ENCODE measurements at places on chromosomes 4 and X. TPM values are rescaled to one million over a fixed set of nuclear protein-coding genes. Genes with fewer than 3 reads are reported as not detected.

GRCh38 chrX:49247916-49248811 lies 12.9 kb downstream of the CCDC22 start:
- DNase-seq: no peak

- DNase-seq: peak; percentile 82
Measured at GRCh38 chr4:154471526-154472331, 19.9 kb downstream of the DCHS2 start.

GRCh38 chr4:77821775-77822174 lies 2.6 kb upstream of the CNOT6L start:
- DNase-seq: no peak

GRCh38 chrX:31260351-31260750 lies 188.5 kb upstream of the FTHL17 start:
- DNase-seq: no peak

- no peak for DNase-seq
Measured at GRCh38 chr4:67712000-67712625, 11.2 kb upstream of the UBA6 start.

DNA sequence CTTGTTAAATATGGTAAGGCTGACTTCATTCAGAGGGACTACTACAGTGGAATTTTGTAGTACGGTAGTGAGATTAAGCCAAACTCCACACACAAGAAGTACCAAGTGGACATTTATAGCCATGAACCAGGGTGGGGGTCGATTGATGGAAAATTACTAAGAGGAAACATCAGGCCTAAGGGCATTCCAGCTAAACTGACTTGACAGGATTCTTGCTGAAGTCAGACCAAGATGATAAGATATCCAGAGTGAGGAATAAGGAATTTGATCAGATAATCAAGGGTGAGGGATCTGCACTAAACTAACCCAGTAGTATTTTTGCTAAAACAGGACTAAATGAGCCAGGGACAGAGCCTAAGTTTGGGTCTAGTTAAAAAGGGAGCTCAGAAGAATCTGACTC lies 597.5 kb downstream of the RPA4 start:
- DNase-seq: no peak

DNA sequence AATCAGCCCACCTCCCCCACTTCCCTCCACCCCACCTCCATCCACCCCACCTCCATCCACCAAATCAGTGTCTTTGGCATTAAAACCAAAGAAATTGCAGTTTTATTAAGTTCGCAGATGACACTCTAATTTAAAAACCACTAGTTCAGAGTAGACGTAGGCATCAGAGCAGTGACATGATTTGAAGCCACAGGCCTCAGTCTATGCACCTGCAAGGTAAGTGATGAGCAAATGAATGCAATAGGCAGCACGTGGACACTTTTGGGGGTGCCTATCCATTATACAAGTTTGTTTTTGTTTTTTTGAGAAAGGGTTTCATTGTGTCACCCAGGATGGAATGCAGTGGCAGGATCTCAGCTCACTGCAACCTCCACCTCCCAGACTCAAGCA lies 88.0 kb upstream of the TRIM2 start:
- no peak for DNase-seq

DNA sequence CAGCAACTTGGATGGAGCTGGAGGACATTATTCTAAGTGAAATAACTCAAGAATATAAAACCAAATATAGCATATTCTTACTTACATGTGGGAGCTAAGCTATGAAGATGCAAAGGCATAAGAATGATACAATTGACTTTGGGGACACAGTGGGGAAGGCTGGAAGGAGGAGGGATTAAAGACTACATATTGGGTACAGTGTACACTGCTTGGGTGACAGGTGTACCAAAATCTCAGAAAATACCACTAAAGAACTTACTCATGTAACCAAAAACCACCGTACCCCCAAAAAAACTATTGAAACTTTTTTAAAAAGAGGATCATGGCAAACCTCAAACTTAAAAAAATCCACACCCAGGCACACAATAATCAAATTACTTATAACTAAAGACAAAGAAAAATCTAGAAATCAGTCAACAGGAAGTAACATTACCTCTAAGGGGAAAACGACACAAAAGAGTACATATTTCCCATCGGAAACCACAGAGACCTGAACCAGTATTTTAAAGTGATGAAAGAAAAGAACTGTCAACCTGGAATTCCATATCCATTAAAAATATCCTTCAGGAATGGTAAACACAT lies 241.8 kb downstream of the PRDM5 start:
- DNase-seq: no peak

DNA sequence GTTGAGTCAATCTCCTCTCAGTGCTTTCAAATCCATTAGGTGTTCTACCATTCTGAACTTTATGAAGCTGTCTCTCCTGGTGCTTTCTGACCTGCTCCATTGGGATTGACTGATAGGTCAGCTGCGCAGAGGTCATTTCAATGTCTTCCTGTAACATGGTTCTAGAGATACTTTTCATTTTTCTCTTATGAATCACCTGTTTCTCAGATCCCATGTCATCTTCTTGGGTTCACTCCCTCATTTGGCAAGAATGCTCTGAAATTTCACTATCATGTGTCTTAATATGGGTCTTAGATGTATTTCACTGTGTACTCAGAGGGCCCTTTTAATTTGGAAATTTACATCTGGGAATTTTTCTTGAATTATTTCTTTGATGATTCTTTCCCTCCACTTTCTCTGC lies 13.8 kb upstream of the PGM2 start:
- DNase-seq: no peak

- no peak for DNase-seq
Measured at GRCh38 chr4:39319676-39320075, 46.5 kb downstream of the RFC1 start.

- no peak for DNase-seq
Measured at GRCh38 chrX:44931441-44931973, 58.5 kb downstream of the KDM6A start.

- peak; percentile 53 for DNase-seq
Measured at GRCh38 chr4:89158884-89159503, 47.7 kb downstream of the TIGD2 start.

GRCh38 chr4:83378419-83378818 lies 43.8 kb upstream of the HPSE start:
- DNase-seq: no peak

DNA sequence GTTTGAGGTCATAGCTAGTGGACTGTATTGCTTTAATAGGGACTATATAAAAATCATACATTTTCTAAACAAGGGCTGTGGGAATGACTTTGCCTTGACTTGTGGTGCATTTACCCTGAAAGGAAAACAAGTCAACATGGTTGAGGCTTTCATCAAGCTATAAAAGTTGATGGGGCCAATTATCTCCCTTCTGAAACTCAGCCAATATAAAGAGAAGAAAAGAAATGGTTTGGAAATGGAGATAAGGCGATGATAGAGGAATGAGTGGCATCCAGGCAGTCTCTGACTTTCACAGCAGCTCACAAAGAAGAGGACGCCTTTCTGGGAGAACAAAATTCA lies 118.7 kb downstream of the SMARCA1 start:
- DNase-seq: no peak

DNA sequence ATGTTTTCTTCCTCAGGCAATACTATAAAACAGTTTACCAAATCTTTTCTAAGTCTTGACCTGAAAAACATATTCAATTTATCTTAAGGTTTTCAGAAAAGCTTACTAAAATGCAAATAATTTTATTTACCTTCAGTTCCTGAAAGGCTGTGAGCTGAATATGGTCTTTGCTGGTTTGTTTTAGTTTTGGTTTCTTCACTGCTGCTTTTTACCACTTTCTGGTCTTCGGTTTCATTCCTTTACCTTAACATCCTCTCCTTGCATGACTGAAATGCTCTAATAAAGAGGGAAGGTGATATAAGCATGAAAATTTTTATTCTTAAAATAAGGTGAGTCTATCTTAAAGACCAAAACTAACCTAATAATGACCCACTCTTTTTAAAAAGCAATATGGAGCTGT lies 97.1 kb upstream of the NRK start:
- DNase-seq: no peak

DNA sequence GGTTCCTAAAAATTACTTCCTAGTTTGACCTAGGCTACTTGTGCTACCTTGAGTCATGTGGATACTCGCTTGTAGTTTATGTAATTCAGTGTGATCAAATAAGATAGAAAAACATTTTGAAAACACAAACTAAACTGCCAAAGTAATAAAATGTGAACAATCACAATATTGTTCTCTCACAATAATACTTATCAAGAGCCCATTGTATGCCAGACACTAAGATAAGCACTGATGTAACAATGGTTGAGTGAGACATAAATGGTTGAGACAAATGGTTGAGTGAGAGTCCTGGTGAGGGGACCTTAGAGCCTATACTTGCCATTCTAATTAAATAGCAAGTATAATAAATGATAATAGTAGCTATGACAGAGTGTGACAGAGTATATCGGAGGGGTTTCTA lies 41.7 kb downstream of the RFC1 start:
- DNase-seq: no peak

- DNase-seq: no peak
Measured at GRCh38 chr4:123120473-123120872, 198.1 kb upstream of the NUDT6 start.

DNA sequence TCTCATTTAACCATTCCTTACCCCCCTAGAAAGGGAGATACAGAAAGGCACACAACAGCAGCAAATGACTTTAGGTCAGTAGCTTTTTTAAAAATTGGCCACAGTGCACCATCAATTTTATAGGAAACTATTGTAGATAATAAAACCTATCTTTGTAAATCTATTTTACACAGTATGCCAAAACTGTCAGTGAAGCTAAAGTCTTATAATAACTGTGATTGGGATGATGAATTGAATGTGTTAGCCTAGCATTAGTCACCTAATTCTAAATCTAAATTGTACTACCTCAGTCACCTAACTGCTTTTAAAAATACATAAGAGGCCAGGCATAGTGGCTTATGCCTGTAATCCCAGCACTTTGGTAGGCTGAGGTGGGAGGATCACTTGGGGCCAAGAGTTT lies 44.2 kb downstream of the SH3RF1 start:
- DNase-seq: no peak

- DNase-seq: no peak
Measured at GRCh38 chrX:148672517-148672916, 172.1 kb downstream of the AFF2 start.

- no peak for DNase-seq
Measured at GRCh38 chr4:113617195-113617594, 144.3 kb downstream of the CAMK2D start.

- no peak for DNase-seq
Measured at GRCh38 chr4:158758142-158758541, 10.7 kb upstream of the FNIP2 start.

DNA sequence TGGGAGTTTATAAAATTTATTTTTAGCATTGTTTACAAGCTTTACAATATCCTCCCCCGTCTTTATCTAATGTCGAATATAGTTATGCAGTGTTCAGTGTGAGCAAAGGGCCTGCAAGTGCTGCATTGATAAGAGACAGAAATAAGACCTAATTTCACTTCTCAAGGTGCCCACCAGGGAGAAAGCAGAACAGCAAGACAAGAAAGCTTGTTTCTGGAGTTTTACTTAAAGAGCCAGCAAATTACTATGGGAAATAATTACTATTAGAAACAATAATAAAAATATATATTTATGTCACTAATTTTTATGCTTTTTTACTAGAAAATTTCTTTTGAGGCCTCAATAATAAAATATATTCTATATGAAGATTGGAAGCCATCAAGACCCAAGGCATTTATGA lies 2677.7 kb downstream of the ARAP2 start:
- DNase-seq: no peak

DNA sequence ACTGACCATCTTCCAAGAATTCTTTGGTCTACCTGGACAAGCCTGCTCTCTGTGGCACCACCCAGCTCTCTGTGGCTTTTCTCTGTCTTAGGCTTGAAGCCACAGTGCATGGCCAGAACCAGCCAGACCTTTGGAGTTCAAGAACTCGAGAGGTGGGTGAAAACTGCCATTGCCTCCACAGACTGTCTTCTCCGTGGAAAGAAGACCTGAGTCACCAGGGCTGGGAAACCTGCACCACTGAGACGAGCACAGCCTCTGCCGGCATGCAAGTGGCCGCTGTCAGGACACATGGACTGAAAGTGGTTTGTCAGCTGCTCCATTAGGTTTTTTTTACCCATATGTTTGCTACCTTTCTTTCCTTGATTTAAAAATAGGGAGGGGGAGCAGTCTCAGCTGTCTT lies 74.5 kb downstream of the MGST2 start:
- no peak for DNase-seq

DNA sequence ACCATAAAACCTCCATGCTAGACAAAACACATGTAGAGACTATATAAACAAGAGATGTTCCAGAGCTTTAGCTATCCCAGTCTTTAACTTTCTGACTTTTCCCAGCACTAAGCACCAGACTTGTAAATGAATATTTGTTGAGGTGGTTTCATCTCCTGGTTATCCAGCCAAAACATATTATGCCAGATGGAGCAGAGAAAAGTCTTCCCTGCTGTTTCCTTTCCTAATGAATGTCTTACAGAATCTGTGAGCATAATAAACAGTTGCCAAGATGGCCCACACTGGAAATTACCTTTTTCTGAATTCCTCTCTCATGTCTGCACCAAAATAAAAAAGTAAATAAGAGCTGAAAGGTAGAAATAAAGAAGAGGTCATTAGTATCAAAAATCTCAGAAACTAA lies 159.2 kb downstream of the TECRL start:
- DNase-seq: no peak

The ETDA gene
- polyA plus RNA-seq: not detected

The C4orf51 gene
- polyA plus RNA-seq: not detected

The NEIL3 gene
- 3.7 TPM for polyA plus RNA-seq

The BLTP1 gene
- polyA plus RNA-seq: not detected

The HEPH gene
- 17.6 TPM for polyA plus RNA-seq

The HELT gene
- not detected for polyA plus RNA-seq

The PABPC4L gene
- 9.6 TPM for polyA plus RNA-seq

The EXOC1L gene
- polyA plus RNA-seq: not detected

The CFAP299 gene
- polyA plus RNA-seq: not detected

All from muscle of arm (tissue), 14 donors.